Effector memory CD8-positive, alpha-beta T cell (primary cell): ENCODE measurements at places on chromosomes 11 and 22.
A peak's percentile ranks its signal among the peaks of the same experiment; 100 is the strongest.

- DNase-seq: peak; percentile 47
- peaks cover 54% of the 10 kb centered on the region for H3K4me1 ChIP-seq
- no peaks in the 10 kb centered on the region for H3K27me3 ChIP-seq
Measured at GRCh38 chr11:118872403-118872821, 11.3 kb upstream of the CXCR5 start.

DNA sequence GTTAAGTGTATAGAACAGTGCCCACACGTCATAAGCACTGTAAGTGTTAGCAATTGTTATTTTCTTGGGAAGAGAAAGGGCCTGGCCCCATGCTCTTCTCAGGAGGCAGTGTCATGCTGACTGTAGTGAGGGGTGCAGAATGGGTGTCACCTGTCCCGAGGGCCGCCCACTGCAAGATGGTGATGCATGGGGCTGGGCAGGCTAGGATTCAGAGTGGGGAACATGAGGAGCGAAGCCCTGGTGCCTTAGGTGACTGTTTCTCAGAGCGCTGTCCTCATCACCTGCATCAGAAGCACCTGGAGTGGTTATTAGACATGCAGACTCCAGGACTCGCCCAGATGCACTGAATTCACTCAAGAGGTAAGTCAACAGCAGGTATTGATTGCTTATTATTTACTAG is 101.0 kb upstream of the PARVA start:
- H3K36me3 ChIP-seq: no peaks in the 10 kb centered on the region
- H3K27me3 ChIP-seq: no peaks in the 10 kb centered on the region
- H3K27ac ChIP-seq: no peak overlapping the region
- no peak overlapping the region for H3K4me3 ChIP-seq

DNA sequence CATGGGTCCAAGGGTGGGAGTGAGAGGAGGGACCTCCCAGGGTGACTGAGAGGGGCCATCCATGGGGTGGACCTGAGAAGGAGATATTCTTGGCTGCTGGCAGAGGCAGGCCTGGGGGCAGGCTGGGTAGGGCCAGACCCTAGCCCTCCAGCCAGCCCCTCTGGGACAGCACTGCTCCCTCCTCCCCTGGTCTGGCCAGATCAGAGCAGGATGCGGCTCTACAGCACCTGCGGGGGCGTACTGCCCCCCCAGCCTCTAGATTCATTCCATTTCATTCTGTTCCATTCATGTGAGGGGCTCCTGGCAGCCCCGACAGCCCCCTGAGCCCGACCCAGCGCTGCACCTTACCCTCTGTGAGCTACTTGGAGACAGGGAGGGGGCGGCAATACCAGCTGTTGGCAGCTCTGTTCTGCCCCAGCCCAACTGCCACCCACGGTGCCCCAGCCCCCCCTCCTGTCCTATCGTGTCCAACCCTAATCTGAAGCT is 34.3 kb upstream of the MYRF start:
- no peak for DNase-seq
- no peak overlapping the region for H3K27ac ChIP-seq
- H3K36me3 ChIP-seq: no peaks in the 10 kb centered on the region

- no peaks in the 10 kb centered on the region for H3K36me3 ChIP-seq
- H3K4me1 ChIP-seq: no peaks in the 10 kb centered on the region
- no peak overlapping the region for H3K27ac ChIP-seq
- peaks cover 73% of the 10 kb centered on the region for H3K27me3 ChIP-seq
Measured at GRCh38 chr22:44576311-44577260, 78.6 kb upstream of the RTL6 start.
